ENCODE measurements at places on chromosomes 2 and 18.

DNA sequence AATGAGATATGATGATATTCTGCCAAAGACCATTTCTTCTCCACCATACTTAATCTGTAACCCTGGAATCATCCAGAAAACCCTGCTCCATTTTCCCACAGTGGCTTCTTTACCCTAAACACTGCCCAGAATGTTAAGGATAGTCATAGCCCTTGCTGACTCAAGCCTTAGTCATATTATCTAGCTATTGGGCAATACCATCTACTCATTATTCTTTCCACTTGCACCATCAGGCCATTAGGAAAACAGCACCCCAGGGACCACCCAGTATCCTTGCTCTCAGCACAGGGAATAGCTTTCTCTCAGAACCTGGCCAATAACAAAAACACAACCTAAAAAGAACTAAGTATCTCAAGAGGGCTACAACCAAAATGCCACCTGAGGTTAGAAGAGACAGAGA is 445.7 kb upstream of the SLC14A2 start:
- DNase-seq: no peak

GRCh38 chr2:21059885-21060610 is 16.2 kb upstream of the APOB start:
- DNase-seq: no peak

DNA sequence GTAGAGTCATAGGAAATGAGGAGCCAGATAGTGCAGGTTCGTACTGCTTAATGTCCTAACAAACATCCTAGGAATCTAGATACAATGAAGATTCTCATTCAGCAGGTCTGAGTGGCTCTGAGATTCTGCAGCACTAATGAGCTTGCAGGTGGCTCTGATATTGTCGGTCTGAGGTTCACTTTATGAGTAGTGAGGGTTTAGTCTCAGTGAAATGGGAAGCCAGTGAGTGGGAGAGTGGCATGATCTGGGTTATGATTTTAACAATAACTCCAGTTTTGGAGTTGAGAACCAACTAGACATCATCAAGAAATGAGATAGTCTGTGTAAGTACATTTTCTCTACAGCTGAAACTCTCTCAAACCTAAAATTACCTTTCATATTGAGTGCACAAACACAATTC is 166.8 kb upstream of the SP5 start:
- no peak for DNase-seq

DNA sequence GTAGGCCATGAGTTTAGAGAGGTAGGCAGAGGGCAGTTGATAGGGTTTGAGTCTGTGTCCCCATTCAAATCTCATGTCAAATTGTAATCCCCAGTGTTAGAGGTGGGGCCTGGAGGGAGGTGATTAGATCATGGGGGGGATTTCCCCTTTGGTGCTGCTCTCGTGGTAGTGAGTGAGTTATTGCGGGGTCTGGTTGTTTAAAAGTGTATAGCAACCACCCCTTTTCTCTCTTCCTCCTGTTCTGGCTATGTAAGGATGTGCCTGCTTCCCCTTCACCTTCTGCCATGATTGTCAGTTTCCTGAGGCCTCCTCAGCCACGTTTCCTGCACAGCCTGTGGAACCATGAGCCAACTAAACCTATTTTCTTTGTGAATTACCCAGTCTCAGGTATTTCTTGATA is 25.5 kb downstream of the MARCHF4 start:
- DNase-seq: no peak

All from cortex of kidney (tissue), 1 donor.